ENCODE measurements at places on chromosomes 12 and 14.

DNA sequence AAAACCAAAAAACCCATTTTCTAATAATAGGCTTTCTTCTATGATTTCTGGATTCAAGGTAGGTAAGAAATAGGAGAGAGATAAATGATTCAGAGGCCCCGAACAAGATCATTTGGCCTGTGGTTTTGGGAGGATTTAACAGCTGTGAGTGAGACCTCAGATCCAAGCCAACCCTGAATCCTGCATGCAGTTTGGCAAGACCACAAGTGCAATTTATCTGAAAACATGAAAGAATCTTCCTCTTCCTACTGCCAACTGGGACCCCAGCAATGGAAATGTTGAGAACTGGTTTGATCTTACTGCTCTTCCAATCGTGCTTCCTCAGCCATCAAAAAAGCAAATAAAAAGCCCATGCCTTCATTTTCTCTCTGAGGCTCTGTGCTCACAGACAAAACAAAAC lies 519.7 kb upstream of the TBX3 start:
- DNase-seq = no peak

DNA sequence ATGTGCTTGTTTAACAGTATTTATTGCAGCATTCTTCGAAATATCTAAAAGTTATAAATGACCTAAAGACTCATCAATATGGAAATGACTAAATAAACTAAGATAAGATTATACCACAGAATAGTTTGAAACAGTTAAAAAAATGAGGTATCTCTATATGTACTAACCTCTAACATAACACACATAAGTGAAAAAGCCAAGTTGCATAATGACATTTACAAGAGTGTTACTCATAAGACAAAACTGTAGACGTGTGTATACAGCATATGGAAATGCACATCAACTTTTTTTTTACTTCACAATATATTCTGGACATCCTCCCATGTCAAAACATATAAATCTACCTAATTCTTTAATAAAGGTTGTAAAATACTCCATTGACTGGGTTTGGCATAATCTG lies 22.8 kb downstream of the CPM start:
- no peak for DNase-seq

- DNase-seq = no peak
Observed at GRCh38 chr14:61542848-61543790, 152.2 kb upstream of the HIF1A start.

DNA sequence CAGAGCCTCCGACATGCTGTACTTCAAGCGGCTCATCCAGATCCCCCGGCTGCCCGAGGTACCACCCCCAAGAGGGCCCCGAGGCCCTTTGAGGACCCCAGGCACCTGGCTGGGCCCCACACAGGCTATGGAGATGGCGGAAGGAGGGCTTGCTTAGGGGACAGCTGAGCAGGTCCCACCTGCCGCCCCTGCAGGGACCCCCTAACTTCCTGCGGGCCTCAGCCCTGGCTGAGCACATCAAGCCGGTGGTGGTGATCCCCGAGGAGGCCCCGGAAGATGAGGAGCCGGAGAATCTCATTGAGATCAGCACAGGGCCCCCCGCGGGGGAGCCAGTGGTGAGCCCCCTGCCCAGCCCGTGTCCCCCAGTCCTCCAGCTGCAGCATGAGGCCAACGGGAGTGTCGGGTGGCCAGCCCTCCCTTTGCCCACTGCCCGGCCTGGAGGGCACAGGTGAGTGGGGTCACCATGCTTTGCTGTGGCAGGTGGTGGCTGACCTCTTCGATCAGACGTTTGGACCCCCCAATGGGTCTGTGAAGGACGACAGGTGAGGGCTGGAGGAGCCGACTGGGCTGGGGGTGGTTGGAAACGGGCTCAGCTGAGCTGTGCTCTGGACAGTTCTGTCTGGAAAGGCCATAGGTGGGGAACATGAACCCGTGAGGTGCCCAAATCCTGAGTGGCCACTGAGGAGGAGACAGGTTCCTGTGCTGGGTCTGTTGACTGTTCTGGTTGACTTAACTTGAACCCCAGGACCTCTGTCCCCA lies 20.0 kb downstream of the HIP1R start:
- no peak for DNase-seq

GRCh38 chr12:127677537-127678131 lies 589.3 kb upstream of the TMEM132C start:
- DNase-seq = peak; percentile 41

DNA sequence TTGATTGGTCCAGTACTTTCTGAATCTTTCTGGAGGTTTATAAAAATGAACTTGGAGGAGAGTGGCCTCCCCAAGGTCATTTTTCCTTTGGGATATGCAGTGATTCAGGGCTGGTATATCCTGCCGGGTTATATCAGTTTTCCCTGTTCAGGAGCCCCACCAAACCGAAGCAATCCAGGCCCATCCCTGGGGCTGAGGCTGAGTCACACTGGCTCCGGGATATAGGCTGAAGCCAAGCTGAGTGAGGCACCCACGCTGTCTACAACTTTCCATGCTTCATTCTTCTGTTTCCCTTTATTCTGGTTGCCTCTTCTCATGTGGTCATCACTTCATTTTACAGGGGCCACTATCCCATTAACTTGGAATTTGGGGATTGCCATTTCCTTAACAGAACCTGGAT lies 3.4 kb downstream of the SSPN start:
- DNase-seq = no peak

- DNase-seq = peak; percentile 75
Observed at GRCh38 chr12:52156757-52157565, 34.9 kb downstream of the KRT80 start.

DNA sequence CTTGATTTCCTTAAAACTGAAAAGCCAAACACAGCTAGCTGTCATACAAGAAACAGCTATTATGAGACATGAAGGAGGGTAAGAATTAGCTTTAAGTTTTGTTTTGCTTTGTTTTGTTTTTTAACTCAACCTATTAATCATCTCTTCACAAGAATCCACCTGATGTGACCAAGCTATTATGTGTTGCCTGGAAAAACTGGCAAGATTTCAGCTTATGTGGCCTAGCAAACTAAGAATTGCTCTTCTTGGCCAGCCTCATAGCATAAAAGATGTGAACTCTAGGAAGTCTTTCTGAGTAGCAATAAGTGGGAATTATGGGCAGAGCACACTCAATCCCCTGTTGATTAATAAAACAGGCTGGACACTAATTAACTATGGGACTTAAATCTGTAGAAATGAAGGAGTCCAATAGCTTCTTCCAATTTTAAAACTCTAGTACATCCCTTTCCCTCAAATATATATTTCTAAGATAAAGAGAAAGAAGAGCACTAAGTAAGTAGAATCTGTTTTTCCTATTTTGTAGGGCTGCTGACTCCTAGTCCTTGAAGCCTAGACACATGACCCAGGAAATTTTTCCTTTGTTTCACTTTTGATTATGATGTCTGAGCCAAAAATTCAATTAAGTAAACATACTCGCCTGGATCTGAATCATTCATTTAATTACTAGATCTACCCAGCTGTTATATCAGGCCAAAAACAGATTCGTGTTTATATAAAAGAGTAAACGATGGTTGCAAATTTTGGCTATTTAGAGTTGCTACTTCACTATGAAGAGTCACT lies 75.7 kb downstream of the GTF2A1 start:
- DNase-seq = no peak

DNA sequence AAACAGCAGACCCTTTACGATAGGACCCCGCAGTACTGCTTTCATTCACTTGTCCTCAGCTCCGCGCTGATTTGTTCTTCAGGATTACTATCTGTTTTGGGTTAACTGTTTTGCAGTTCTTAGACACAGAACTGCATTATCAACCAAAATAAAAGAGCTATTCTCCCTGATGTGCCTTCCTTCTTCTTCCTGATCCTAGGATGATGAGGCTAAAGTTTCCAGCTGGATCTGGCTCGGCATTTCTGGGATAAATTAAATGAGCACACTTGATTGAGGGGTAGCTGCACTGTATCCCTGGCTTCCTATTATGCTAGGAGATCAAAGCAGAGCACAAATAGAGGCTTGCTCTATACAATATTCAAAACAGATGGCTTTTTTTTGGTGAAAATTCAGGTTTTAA lies 165.7 kb downstream of the FBXL14 start:
- DNase-seq = no peak

DNA sequence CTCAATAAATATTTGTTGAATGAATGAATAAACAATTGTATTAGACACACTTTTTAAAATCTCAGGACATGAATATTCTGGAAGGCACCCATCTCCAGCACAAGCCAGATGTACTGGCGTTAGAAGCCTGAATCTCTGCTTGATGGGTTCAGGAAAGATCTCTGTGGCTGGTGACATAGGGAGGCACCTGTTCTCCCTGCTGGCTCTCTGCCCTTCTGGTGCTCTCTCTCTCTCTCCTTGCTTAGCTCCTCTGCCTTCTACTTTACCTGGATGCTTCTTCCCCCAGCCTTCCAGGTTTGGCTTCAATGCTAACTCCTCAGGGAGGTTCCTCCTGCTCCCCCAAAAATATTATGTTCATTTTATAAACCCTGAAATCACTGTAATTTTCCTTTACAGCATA lies 1.5 kb downstream of the CYP46A1 start:
- no peak for DNase-seq

DNA sequence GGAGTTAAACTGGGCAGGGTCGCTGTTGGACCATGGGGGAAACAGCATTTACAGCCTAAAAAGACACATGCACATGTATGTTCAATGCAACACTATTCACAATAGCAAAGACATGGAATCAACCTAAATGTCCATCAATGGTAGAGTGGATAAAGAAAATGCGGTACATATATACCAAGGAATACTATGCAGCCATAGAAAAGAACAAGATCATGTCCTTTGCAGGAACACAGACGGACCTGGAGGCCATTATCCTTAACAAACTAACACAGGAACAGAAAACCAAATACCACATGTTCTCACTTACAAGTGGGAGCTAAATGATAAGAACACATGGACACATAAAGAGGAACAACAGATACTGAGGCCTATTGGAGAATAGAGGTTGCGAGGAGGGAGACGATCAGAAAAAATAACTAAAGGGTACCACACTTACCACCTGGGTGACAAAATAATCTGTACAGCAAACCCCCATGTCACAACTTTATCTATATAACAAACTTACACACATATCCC lies 25.0 kb upstream of the SRP54 start:
- no peak for DNase-seq

DNA sequence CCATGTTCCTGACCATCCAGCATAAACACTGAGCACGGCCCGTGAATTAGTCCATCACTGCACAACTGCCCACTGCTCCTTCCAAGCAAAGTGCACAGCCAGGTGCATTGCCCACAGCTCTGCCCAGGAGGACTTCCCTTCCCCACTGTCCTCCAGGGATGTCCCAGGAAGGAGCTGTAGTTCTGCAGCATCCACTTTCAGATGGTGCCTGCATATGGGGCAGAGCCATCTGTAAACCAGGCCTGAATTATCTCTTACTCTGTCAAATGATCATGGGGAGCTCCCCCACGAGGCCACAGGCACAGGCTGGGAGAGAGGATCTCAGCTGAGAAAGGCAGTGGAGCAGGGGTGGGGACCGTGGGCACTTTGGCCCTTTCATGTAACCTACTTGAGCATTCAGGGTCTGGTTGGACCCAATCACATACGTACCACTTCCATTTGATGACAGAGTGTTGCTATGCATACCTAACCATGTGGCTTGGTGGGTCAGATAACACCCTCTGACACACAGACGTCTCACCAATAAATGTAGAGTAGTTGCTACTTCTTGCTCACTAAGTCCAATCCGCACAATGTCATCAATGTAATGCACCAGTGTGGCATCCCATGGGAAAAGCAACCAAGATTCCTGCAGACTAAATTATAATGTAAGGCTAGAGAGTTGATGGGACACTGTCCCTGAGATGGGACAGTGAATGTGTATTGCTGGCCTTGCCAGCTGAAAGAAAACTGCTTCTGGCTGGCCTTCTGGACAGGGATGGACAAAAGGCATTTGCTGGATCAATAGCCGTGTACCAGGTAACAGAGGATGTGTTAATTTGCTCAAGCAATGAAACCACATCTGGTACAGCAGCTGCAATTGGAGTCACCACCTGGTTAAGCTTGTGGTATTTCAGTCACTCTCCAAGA lies 113.8 kb upstream of the C14orf180 start:
- DNase-seq = no peak

GRCh38 chr12:81998761-81999378 lies 239.7 kb upstream of the PPFIA2 start:
- DNase-seq = no peak

DNA sequence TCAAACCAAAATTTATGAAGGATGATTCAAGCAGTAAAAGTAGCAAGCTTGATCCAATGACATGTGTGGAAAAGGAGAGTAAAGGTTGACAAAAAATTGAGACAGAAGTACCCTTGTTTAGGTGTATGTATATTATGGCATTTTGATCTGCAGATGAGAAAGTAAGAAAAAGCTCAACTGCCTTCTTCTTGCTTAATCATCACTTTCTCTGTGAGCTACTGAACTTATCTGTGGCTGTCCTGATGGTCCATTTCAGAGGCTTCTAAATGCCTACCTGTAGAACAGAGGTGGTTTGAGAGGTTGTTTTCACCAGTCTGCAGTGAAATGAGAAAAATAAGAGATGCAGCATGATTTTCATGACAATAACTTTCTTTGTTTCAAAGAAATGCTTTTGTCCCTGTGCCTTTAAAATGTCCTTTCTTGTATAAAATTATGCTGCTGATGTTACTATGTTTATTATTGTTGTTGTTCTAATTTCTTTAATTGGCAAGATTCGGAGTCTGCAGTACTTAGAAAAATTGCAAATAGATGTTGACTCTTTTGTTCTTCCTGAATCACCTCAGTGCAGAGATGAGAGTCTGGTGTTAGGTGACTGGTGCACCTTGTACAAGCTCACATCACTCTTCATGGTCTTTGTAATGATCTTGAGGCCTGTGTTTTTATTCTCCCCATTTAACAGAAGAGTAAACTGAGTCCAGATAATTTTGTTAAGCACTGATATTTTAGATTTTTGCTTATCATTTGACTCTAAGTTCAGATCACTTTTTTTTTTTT lies 821.9 kb downstream of the VRK1 start:
- no peak for DNase-seq

GRCh38 chr14:93402951-93403350 lies 27.8 kb upstream of the UNC79 start:
- no peak for DNase-seq

DNA sequence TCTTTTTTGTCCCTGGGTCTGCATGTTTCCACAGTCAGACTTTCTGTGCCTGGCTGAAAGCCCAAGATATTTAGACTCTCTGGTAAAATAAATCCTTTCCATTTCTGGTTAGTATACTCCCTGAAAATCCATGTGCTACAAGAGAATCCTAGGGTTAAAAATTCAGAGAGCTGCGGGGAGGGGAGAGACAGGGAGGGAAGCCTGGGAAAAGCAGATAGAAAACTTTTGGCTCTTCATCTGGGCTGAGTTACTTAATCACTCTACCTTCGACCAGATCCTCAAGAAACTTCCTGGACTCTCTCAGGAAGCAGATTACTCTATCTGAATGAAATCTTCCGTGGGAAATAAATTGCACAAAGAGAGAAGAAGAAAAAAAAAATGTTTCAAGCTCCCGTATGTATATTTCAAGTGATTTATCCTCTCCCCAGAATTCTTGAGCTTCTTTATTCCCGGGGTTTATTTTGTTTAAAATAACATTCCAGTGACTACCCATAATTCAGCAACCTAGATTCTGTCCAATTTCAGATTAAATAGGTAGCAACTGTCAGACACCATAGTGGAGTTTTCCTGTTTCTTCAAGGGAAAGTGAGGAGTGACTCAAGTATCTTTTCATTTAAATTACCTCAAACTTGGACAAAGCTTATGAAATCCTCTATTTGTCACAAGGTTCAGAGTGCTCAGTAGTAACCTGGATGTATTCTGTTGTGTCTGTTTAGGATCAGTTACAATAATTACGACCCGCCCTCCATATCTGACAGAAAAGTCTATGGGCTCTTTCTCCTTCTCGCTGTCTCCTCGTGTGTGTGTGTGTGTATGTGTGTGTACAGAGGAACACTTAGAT lies 163.7 kb downstream of the MYRFL start:
- no peak for DNase-seq
